ENCODE measurements at places on chromosomes 2 and 18. TPM values are rescaled to one million over a fixed set of nuclear protein-coding genes. Genes with fewer than 3 reads are reported as not detected.
A peak's percentile ranks its signal among the peaks of the same experiment; 100 is the strongest.

- DNase-seq, result no peak
These were observed 176.8 kb upstream of the ALKAL2 start for GRCh38 chr2:464562-465309.

DNA sequence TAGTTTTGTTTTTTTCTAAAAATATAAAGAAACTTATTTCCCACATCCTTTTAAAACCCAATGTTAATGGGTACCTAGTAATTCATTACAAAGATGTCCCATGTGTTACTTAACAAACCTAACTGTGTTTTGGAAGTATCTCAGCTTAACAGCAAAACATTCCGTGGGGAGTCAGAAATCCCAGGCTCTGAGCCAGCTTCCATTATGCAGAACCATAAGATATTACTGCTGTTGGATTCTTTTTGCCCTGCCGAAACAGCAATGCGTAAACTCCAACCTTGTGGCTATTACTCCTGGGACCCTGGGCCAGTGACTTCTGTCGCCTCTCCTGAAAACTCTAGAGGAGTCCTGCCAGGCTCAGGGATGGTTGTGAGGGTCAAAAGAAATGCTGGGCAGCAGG is 174.1 kb downstream of the UXS1 start:
- no peak for DNase-seq

C1D gene
- polyA plus RNA-seq, result 26.2 TPM

DNA sequence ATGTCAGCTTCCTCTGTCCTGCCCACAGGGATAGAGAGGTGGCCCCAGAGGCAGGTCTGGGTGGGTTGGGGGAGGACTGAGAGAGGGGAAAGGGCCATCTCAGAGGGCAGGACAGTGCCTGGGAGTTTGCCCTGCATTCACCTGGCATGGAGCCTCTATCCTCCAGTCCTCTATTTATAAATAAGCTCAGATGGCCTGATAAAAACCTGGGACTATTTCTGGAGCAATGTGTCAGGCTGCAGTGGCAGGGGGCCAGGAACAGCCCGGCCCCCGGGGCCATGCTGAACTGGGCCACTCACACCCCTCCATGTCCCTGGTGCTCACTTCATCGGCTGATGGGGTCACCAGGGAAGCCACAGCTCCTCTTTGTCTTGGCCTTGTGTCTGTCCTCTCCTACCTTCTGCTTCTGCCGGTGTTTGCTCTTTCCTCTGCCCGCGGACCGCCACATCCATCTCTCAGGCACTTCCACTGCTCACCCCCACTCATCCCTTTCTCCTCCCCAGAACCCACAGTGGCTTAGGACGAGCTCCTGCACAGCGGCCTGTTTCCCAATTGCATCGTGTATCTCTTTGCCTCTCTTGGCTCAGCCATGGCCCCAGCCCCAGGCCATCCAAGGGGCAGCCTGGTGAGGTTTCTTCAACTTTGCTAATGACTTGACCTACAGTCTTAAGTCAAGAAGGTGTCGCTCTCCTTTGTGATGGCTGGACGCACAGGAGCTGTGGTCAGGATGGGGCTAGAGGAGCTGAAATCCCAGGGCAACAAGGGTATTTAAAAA is 38.8 kb downstream of the SCTR start:
- DNase-seq, result no peak

SFXN5 gene
- 4.5 TPM for polyA plus RNA-seq

RAPGEF4 gene
- 0.58 TPM for polyA plus RNA-seq

- DNase-seq, result no peak
These were observed 5.2 kb downstream of the COPS8 start for GRCh38 chr2:237090906-237091305.

DNA sequence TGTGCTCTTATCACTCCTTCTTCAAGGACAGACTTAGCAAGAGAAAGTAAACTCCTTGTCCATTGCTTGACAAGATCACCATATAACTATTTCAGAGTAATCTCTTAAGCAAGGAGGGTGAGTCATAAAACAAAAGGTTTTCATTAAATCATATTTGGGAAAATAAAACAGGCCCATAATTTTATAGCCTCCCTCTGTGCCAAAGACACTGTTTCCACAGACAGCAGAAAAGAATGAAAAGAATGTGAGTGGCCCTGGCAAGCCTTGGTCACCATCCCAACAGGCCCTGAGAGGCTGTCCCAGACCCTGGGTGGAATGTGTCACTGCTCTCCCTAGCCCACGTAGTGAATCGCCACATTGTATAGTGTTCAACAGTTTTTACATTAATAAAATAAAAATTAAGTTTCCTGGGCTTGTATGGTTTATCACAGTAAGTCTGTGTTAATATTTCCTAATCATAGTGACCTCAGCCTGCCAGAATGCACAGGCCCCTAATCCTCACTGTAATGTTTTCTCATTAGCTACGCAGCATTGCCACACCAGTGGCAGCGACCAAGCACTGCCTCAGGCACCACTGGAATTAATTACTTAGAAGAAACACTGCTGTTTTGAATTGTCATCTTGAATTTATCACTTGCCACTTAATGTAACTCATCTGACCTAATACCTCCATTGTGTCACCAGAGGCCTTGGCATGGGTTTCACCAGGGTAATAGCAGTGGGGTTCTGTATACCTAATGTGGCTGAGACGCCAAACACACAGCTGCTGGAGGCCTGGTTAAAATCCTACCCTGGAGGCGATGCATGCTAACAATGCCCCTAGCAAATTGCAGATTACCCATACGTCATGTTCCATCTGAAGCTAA is 401.9 kb downstream of the LNPK start:
- DNase-seq, result no peak

- peak; percentile 95 for DNase-seq
These were observed 40.0 kb downstream of the DNMT3A start for GRCh38 chr2:25301453-25302352.

DNA sequence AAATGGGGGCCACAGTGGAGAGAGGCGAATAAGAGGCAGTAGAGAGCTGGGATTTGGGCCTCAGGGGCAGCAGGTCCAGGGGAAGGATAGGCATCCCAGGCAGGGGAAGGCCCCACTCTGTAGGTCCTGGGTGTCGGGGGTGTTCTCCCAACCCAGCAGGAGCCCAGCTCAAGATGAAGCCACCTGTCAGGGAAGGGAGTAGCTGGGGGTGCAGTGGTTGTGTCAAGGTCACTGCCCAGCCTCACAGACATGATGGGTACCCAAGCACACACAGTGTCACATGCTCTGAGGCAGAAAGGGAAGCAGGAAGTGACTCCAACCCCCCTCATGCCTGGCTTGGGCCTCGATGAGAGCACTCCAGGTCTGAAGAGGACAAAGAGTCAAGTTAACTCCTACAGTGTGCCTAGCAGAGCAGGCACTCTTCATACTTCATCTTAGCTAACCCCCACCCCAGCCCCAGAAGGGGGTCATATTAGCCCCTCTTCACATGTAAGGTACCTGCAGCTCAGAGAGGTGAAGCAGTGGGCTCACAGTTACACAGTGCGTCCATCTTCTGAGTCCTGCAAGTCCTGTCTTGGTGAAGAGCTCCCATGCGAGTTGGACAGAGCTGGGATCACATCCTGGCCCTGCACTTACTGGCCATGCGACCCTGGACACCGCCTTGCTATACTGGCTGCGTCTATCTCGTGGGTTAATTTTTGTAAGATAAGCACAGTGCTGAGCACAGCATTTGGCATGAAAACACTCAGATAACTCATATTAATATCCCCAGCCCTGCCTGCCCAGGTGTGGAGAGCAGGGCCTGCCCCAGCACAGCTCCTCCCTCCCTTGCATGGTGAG is 72.6 kb upstream of the DAPL1 start:
- peak; percentile 25 for DNase-seq

DNA sequence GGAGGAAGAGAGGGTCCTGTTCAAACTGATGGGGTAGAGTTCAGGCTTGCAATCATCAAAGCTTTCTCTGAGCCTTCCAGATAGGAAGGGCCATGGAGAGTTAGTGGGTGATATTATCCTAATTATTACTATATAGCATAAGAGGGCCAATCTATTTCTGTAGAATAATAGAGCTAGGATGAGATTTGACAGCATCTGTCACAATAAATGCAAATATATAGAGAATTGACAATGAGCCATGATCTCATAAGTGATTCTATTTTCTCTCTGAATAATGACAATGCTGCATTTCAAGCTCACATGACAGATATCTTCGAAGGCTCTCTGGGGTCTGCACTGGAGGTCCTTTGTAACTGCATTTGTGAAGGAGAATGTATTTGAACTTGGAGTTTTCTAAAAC is 521.9 kb upstream of the CELF4 start:
- no peak for DNase-seq

GRCh38 chr2:48235076-48235475 is 294.9 kb upstream of the STON1 start:
- no peak for DNase-seq

MEP1B gene
- not detected for polyA plus RNA-seq

SNED1 gene
- polyA plus RNA-seq, result not detected

METTL21A gene
- polyA plus RNA-seq, result 12.1 TPM

- DNase-seq, result no peak
These were observed 11.5 kb upstream of the PNPT1 start for GRCh38 chr2:55705027-55705653.

IL36RN gene
- 0.50 TPM for polyA plus RNA-seq

AOX1 gene
- polyA plus RNA-seq, result 5.3 TPM

DNA sequence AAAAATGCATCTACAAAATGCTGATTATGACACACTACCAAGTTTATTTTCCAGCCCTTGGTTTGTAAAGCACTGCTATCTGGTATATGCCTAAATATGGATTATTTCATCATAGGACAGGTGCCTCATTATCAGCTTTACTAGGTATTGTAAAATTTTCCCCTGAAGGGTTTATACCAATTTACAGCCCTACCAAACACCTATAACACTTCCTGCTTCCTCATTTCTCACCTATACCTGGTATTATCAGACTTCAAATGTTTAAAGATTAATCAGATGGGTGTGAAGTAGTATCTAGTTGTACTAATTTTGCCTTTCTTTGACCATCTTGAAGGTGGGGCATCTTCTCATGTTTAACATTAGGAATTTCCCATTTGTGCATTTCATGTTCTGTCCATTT is 26.8 kb downstream of the RMND5A start:
- DNase-seq, result no peak

GRCh38 chr2:105468582-105469042 is 69.8 kb upstream of the FHL2 start:
- no peak for DNase-seq

- DNase-seq, result no peak
These were observed 6.5 kb downstream of the PRPF40A start for GRCh38 chr2:152710713-152711112.

GRCh38 chr2:58739033-58739432 is 497.9 kb upstream of the FANCL start:
- DNase-seq, result peak; percentile 63

ZNF396 gene
- polyA plus RNA-seq, result 0.36 TPM

PLEKHB2 gene
- polyA plus RNA-seq, result 29.5 TPM

EMILIN2 gene
- 0.82 TPM for polyA plus RNA-seq

GRCh38 chr2:127630864-127631540 is 15.0 kb upstream of the GPR17 start:
- DNase-seq, result no peak

SLC5A7 gene
- not detected for polyA plus RNA-seq

GRCh38 chr2:112199188-112199587 is 55.7 kb downstream of the ZC3H8 start:
- DNase-seq, result no peak

DNA sequence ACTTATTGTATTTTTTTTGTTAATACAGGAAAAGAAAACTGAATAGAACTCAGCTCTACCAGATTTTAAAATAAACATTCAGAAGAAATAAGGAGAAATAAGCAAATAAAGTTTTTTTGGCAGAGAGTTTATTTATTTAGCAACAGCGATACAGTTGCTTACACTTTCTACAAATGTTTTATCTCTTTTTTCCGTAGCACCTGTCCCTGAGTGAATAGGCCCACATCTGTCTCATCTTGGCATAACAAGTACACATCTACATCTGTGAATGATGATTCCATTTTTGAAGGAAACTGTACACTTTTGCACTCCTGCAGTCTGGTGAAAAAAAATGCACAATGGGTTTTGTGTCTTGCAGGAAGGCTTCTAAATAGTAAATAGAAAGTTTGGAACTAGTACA is 783.6 kb upstream of the ZEB2 start:
- DNase-seq, result no peak

- no peak for DNase-seq
These were observed 865.6 kb upstream of the ID2 start for GRCh38 chr2:7816233-7816632.

GRCh38 chr2:157662401-157662800 is 33.7 kb upstream of the ACVR1C start:
- DNase-seq, result peak; percentile 25

GRCh38 chr2:192675681-192676080 is 480.9 kb upstream of the TMEFF2 start:
- DNase-seq, result no peak

DNA sequence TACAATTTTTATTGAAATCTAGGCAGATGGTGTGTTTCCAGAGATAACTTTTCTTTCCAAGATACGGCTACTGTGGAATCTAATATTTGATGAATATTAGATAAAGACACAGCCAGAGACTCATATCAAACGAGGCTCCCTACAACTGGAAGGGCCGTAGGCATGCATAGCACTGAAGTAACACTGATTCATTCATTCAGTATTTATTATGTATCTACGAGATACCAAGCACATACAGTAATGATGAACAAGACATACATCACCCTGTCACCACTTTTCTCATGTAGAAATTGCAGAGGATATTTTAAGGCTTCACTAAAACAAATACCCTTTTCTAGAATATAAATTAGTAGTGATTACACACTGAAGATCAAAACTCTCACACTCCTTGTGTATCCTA is 74.5 kb downstream of the KCTD18 start:
- DNase-seq, result peak; percentile 31

GRCh38 chr2:187775196-187775595 is 221.0 kb upstream of the TFPI start:
- DNase-seq, result peak; percentile 80

DNA sequence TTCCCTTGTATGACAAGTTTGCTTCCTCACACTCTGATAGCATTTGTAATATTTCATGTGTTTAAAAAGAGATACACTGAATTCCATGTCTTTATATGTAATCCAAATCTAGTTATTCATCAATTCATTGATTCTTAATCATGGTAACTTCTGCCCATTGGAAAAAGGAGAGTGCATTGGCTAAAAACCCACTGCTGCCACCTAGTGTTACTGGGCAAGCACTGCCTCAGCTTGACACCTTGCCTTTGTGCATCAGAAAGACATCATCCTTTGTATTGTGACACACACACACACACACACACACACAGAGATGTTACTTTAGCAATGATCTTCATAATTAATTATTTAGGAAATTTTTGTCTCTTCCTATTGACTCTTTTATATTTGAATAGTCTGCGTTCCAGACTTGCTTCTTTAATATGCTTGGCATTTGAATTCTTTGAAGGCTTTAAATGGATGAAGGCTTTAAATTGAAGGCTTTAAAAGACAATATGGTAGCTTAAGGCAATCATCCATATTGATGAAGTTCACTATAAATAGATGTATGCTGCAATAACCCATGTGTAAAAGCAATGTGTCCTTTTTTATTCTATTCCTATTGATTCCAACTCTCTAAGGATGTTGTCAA is 414.2 kb upstream of the CHST9 start:
- no peak for DNase-seq

SPDYA gene
- 0.03 TPM for polyA plus RNA-seq

GRCh38 chr2:125680809-125681208 is 975.1 kb upstream of the GYPC start:
- no peak for DNase-seq

Measured in foreskin keratinocyte (primary cell).